ENCODE measurements at places on chromosomes 12 and 14.
A peak's percentile ranks its signal among the peaks of the same experiment; 100 is the strongest.

- DNase-seq, result no peak
Measured at GRCh38 chr12:6452245-6452943, 552 bp downstream of the TAPBPL start.

DNA sequence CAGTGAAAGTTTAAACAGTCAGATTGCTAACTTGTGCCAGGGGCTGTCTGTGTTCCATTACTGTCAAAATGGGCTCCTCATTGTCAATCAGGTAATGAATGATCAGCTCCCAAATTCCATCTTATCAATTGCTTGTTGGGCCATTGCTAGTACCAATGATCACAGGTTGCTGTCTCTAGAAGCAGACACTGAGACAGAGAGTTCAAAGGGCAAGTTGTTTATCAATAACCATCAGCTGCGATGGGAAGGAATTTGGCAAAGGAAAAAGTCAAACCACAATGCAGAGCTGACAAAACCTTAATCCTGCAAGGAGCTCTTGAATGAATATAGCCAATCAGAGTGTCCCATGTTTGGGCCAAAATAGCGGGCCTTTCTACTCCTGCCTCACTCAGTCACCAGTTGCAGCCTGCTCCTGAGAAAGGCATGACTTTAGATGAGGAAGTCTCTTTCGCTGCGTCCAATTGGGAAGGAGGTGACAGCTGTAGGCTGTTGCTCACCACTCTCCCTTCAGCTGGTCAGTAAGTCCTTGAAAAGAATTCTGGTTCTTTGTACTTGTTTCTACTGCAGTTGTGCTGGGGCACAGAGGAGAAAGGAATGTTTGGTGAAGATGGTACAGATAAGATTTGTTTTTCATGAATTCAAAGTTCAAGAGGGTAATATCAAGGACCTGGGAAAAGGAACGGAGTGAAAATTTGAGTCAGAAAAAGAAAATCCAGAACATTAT, 179.2 kb upstream of the PDE3A start:
- DNase-seq, result no peak

DNA sequence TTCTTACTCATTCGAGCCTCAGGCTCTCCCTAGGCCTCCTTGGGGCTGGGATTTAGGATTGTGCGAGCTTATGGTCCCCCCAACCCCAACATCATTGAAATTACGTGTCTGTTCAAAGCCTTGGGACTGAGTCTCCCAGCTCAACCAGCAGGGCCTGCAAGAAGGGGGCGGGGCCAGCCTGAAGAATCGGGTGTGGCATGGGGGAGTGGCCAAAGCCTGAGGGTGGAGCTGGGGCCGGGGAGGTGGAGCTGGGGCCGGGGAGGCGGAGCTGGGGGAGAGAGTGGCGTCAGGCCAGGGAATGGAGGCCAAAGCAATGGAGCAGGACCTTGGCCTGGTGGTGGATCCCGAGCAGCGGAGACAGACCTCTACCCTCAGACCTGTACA, 24.3 kb upstream of the HSPB8 start:
- no peak for DNase-seq

- DNase-seq, result peak; percentile 76
Measured at GRCh38 chr14:93105362-93105761, 10.4 kb downstream of the ITPK1 start.

GRCh38 chr14:105281371-105282097, 19.3 kb downstream of the BRF1 start:
- peak; percentile 58 for DNase-seq

DNA sequence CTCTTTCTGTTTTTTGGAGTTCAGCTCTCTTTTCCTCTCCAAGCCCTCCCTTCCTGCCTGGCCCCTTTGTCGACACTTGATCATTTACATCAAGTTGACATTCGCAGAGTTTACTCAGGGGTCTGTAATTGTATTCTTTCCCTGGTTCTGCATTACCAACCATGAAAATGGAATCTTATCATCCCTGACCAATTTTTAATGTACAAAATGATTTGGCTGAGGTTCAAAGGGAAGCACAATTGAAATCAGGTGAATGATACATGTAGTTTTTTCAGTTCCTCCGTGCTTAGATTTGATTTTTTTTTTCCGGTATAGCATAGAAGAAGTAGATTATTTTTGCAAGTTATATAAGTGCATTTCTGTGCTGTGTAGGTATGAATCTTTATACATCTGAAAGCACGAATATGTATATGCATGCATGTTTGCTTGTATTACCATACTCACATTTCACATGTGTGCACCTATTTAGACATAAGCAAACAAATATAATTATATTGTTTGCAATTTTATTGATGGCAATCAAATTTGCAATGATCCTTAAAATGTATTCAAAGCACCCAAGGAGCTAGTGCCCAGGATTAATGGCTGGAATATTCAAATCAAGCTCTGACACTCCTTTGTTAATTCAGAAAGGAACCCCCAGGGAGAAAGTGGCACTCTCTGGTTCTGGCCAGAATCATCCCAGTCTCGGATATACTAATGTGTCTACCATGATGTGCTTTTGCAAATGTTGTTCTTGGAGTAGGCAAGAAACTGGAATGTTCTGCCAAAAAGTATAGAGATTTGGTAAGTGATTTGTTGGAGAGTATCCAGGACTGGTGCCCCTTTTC, 189.3 kb downstream of the VRK1 start:
- no peak for DNase-seq

DNA sequence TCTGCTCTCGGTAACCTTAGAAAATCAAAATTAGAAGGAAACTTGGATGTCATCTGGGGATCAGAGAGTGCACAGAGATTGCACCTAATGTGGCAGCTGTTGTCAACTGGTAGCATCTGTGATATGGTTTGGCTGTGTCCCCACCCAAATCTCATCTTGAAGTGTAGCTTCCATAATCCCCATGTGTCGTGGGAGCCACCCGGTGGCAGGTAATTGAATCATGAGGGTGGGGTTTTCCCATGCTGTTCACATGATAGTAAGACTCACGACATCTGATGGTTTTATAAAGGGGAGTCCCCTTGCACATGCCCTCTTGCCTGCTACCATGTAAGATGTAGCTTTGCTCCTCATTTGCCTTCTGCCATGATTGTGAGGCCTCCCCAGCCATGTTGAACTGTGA, 127.7 kb upstream of the SRRM4 start:
- no peak for DNase-seq

DNA sequence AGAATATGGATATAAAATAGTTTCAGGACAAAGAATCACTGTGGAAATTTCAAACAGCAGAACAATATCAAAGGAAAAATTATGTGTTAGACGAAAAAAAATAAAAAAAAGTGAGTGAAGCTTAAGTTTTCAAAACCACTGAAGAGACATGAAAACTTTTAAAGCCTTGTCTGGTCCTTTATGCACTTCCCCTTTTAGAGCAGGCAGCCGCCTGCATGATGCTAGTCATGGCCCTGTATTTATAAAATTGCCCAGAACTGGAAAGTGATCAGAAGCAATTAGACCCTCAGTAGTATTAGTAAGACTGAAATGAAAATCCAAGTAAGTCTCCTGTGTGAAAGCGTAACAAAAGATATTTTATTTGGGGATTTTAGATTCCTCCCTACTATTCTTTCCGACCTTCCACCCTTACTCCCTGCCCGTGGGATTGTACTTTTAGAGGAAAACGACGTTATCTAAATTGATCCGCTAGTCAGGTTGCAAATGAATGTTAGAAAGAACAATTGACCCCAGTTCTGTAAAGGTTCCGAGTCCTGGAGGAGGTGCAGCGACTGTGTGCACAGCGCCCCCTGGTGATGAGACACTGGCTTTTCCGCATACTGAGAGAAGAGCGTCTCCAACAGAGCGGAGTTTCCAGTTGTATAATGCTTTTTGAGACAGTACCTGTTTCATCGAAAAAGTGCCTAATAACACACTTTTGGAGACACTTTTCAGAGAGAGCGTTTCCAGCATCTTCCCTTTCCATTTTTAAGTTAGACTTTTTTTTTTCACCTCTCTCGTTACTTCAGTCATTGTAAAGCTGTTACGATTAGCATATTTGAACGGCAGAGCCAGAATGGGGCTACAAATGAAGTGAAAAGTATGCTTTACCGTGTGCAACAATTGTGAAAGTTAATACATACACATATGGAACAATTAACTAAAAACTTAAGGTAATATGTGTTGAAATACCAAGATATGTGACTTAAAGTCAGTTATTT, 12.4 kb downstream of the MGST1 start:
- DNase-seq, result peak; percentile 25

DNA sequence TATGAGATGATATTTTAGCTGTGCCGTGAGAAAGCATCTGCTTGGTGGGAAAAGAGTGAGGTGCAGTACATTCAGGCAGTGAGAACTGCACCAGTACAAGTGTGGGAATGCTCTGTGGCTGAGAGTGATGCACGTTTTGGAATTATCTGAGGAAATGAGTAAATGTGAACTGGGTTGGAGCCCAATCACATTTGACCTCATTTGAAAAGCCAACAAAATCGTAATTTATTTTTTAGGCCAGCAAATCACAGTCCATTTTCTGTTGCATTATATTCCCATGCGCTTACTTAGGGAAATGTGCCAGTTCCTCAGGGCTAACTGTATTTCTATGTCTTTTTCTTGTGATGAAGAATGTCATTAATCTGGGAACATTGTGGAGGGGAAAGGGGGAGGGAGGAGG, 77.3 kb downstream of the SNAPC1 start:
- DNase-seq, result no peak

DNA sequence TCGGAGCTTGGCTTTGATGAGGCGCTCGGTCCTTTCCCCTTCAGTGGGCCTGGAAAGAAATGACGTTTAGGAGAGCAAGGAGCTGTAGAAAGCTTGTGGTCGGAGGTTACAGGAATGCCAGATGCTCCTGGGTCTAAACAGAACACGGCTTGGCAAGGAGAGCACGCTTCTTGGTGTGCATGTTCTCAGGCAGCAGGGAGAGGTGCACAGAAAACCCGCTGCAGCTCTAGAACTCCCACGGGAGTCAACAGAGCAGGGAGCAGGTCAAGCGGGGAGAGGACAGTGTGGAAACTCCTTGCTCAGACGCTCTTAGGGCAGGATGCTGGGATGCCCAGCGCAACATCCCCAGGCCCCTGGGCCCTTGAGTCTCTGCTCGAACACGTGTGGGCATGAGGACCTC, 51.0 kb downstream of the SSH1 start:
- DNase-seq, result no peak

DNA sequence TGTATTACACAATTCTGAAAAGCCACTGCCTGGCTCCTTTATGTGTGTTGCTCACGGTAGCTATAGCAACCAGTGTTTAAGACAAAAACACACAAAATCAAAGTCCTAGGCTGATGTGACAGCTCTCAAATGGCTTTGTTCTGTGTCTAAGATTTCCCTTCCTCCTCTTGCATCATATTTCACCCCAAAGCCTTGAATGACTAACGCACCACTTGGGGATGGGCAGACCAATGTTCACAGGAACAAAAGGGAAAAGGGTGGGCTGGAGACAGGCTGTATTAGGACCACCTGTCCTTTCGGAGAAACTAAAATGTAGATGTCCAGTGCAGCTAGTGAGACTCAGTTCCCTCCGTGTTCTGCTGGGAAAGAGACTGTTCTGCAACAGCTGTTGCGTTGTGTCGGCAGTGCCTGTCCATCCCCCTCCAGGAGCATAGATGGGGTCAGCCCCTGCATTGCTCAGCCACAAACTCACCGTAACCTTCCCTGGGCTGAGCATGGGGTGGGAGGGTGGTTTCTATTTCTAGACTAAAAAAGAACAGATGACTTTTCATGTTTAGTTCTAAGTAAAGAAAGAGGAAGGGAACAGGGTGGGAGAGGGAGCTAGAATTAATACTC, 26.8 kb upstream of the DAAM1 start:
- peak; percentile 32 for DNase-seq

DNA sequence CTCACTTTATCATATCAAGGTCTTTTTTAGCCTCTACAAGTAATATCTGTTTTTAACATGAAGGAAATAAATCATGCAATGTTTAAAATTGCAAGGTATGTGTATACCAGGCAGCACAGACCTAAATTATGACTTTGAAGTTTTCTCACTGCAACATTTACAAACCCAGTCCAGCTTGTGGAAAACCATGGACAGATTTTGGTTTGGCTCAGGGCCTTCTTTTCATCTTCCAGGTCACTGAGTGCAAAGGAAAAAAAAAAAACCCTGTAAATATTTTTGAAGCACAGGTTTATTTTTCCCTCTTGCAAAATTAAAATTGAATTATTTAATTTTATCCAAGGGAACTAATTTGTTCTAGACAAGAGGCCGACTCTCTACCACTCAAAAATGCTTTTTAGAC, 13.8 kb downstream of the MGP start:
- no peak for DNase-seq

DNA sequence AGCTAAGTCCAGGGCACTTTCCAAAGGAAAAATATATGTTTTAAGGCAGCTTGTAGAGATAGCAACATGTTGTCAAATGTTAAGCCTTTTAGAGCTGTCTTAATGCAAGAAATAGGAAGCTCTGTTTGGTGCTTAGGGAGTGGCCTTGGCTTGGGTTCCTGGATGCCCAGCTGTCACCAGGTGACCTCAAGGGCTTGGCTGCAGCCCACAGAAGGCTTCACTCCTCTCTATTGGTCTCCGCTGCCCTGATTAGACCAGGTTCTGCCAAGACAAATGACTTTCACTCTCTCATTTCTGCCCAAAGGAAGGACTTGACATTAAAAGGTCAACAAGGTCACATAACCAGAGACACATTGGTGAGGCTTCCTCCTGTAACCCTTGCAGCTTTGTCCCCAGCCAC, 76.8 kb downstream of the WSCD2 start:
- DNase-seq, result no peak

DNA sequence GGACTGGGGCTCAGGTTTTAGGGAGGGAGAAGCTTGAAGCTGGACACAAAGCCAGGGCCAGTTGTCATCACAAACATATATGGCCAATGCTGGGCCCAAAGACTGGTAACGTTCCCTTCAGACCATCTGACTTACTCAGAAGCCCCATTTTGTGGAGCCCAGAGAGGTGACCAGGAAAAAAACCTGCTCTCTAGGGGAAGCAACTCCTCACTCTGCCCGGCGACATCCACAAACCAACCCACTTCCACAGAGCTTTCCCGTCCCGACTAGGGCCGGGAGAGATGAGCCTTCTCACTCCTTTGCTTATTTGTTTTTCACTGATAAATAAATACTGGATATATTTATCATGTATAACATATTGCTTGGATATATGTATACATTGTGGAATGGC, 180.9 kb upstream of the RTL1 start:
- no peak for DNase-seq
